ENCODE measurements at places on chromosomes 12 and 14.

GRCh38 chr14:71049435-71050133, 142.3 kb downstream of the PCNX1 start:
- DNase-seq, result no peak

DNA sequence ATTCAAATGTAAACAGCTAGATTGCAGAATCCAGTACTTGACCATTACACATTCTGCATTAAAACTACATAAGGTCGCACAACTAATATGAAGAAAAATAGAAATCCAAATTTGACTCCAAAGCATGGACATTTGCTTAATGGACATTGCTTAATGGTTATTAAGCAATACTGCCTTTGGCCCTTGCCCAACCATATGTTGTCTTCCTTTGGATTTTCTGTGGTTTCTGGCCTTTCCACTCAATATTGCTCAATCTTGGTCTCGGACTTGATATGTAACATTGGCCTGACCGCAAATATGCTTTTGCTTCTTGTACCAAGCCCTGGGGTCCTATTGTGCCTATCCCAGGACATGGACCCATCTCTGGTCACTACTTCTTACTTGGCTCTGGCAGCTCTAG, 67.2 kb downstream of the PTPRR start:
- no peak for DNase-seq

DNA sequence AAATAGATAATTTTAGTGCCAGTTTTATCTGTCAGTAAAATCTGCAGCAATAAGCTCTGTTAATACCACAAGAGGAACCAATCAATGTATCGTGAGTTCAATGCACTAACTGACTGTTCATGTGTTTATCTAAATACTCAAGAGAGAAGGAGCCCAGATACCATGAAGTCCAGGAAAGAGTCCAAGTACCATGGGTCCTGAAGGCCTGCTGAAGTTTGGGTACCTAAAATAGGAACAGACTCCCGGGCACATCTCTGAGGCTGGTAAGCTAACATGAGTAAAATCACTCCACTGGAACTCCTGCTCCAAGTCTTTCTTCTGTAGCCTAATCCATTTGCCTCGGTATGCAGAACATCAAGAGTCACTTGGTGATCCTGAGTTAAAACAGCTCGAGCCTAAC, 71.1 kb downstream of the PRKD1 start:
- no peak for DNase-seq

- DNase-seq, result no peak
These were observed 190.0 kb downstream of the TMEM132C start for GRCh38 chr12:128456922-128457321.

GRCh38 chr14:68678471-68678870, 114.4 kb downstream of the ZFP36L1 start:
- no peak for DNase-seq
